ENCODE measurements at places on chromosomes 4 and X. TPM values are rescaled to one million over a fixed set of nuclear protein-coding genes. Genes with fewer than 3 reads are reported as not detected.

GRCh38 chr4:6450709-6451108, 21.7 kb downstream of the PPP2R2C start:
- no peak for DNase-seq

GRCh38 chr4:20283039-20283438, 31.3 kb downstream of the SLIT2 start:
- DNase-seq, result no peak

DNA sequence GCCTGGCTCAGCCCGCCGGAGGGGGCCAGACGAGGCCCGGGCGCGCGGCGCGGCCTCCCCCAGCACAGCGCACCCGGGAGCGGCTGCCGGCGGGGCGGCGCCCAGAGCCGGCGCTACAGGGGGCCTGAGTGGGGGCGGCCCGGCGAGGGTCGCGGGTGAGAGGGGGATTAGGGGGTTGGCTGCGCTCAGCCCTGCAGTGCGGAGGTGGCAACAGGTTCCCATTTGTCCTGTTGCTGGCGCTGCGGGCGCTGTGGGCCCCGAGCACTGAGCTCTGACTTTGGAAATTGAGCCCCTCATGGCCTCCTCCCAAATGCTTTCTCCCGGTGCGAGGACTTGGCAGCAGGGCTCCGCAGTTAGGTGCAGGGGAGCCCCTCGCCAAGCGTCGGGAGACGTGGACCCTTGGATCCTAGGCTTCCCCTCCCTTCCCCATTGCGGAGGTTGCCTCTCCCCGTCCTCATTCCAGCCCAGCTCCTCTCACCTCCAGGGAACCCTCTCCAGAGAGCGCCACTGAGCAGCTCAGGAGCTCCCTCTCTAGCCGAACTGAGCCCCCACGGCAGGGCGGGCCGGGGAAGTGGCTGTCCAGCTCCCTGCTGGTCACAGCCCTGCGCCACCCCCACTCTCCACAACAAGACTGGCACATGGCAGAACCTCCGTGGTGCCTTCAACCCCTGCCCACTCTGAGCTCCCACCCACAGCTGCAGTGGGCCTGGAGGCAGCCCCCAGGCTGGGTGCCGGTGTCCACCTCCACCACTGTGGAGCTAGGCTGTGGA, 2.5 kb upstream of the DUSP9 start:
- no peak for DNase-seq

- DNase-seq, result no peak
These were observed 141.3 kb downstream of the FAT4 start for GRCh38 chr4:125456075-125456474.

DNA sequence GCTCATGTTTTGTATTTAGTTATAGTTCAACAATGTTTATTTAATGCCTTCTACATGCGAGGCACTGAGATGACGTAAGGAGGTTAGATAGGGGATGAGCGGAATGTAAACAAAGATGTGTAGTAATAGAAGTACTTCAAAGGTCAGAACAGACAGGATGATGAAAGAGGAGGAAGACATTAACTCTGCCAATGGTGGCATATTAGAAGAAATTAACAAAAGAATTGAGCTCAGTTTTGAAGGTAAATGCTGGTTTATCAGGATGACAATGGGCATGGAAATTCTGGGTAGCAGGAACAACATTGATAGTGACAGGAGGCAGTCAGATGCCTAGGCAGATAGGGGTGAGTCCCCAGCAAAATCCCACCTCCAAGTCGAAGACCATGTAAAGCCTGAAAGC, 62.3 kb upstream of the PGRMC2 start:
- DNase-seq, result no peak

GRCh38 chr4:89765966-89766365, 71.0 kb downstream of the SNCA start:
- DNase-seq, result no peak

GRCh38 chr4:120718979-120719566, 203.5 kb downstream of the PRDM5 start:
- DNase-seq, result peak; percentile 16

DNA sequence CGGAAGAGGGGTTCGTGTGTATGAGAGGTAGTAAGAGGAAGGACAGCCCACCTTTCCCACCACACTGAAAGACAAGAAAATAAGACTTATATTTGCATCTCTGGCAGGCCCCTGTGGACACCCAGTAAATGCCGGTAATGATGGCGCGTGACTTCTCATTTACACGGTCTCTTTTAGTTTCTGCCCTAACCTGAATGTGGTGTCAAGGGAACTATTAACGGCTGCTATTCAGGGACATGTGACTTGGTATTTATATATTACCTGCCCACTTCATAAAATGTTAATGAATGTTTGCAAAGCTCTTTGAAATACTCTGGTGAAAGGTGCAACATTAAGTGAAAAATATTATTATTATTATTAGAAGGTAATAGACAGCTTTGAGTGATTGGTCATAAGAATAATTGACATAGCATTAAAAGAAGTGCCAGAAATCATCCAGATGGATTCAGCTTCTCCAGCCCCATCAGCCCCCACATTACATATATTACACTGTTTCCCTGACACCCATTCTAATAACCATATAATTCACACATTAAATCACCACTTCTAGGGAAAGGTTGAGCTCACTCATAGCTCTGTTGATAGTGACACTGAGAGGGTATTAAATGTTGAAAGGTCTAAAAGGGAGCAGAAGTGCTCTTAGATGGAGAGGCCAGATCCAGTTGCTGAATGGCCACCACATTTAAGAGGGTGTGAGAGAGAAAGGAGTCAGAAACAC, 83.0 kb upstream of the BEND4 start:
- DNase-seq, result no peak

- DNase-seq, result no peak
These were observed 95.4 kb upstream of the BANK1 start for GRCh38 chr4:101695176-101695575.

DNA sequence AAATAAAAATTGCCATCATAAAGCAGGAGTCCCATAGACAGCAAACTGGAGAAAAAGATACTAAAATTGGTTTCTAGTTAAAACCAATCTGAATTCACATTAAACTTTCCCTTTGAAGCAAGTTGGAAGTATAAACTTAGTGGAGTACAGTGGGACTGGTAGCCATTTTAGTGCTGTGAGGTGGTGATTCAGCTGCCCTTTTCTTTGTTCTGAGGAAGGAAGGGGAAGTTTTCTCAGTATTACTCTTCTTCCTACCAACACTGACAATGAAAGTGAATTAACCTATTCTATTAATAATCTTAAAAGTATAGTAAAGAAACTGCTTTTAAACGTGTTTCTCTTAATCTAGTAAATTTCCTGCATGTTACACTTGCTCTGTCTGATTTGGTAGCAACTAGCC, 36.7 kb downstream of the SLC9A6 start:
- DNase-seq, result no peak

The COL4A6 gene
- 2.4 TPM for total RNA-seq

The CYSLTR1 gene
- total RNA-seq, result not detected

The PNMA6F gene
- total RNA-seq, result not detected

The RTL5 gene
- 2.5 TPM for total RNA-seq

The CT45A9 gene
- not detected for total RNA-seq

The TMPRSS11B gene
- total RNA-seq, result not detected

The BCAP31 gene
- total RNA-seq, result 185 TPM
